ENCODE measurements at places on chromosomes 2 and 18.
A peak's percentile ranks its signal among the peaks of the same experiment; 100 is the strongest.

GRCh38 chr18:40375837-40376236 lies 1579.2 kb upstream of the PIK3C3 start:
- DNase-seq: no peak

DNA sequence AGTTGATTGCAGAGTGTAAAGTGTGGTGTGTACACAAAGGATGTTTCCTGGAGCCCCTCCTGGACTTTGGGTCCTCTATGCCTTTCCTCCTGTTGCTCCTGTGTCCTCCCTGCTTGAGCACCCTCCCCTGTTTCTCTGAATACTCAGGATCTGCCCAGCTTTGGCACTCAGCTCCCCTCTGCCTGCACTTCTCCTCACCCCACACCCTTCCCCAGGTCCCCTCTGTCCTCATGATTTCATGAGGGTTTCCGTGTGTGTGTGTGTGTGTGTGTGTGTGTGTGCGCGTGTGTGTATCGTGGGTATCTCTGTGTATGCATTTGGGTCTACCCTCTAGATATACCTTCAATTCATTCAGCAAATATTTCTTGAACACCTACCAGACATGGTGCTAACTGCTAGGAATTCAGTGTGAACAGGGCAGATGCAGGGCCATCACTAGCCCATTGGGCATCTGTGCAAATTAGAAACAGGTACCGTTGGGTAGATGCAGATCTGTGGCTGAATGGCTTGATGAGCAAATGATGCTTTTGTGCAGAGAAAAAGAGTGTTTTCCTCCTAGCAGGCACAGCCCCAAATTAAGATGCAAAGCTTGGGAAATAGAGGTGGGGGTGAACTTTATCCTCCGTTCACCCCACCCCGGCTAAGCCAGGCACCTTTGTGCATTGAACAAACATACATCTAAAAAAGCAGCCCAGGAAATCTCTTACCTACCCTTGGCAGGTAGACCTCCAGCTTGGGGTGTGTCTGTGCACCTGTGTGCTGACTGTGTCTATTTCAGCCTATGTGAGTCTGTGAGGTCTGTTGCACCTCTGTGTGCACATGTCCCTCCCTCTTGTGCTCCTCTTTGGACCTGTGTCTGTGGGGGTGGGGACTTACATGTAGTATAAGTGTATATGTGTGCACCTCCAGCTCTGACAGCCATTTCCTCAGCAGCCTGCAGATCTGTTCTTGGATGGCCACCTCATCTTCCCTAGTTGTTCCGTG lies 60.0 kb upstream of the EPAS1 start:
- no peak for DNase-seq

- DNase-seq: no peak
These were observed 24.3 kb downstream of the CDK15 start for GRCh38 chr2:201830666-201831065.

- DNase-seq: no peak
These were observed 90.3 kb downstream of the OLA1 start for GRCh38 chr2:174158003-174158402.

DNA sequence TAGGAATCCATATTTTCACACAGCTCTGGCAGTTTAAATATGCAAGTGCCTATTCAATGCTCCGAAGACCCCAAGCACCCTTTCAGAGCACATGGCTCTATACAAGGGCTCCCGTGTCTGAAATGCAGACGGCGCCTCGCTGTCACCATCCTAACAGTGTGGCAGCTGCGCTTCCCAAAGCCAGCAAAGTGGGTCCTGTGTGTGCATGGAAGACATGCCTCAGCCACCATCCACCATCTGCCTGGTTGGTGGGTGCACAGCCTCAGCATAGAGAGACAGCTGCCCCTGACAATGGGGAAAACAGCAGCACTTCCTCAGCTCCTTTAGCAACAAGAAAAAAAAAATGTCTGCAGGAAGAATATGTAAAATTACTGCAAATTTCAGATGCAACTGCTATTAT lies 218.1 kb downstream of the SP3 start:
- no peak for DNase-seq

DNA sequence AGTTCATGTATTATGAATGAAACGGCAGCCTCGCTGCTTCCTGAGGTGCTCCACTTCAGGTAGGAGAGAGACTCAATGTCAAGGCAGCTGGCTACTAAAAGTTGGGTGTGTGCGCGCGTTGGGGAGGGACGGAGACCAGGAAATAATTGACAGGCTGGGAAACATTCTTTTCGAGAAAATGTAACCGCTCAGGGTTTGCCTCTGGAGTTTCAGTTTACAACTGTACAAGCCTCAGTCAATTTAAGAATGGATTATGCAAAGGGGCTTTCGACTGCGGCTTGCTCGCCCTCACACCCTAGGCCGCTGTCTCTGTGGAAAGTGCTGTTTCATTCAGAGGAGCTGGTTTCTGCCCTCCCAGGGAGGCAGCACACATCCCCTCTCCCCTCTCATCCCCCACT lies 4.4 kb upstream of the SPRED2 start:
- no peak for DNase-seq

- DNase-seq: no peak
These were observed 34.7 kb downstream of the KLF7 start for GRCh38 chr2:207130958-207131521.

DNA sequence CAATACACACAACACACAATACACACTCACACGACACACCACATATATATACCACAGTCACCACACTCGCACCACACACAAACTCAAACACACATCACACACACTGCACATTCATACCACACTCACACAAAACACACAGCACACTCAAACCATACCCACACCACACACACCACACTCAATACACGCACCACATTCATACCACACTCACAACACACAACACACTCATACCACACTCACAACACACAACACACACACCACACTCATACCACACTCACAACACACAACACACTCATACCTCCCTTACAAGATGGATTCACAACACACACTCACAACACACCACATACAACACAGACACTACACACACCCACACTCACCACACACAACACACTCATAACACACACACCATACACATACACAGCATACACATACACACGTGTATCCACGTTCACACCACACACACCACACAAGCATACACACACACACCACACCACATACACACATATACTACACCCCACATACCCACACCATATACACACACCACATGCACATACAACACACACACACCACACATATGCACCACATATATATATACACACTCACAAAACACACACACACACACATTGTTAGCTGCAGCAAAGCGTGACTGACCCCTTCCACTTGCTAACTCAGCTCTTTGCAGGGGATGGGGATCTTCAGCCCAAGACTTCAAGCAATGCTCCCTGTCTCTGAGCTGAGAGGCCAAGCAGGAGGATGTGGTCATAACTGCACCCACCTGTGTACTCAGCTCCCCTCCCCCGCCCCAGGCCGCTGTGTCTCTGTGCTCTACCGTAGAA lies 59.0 kb downstream of the SDC1 start:
- peak; percentile 72 for DNase-seq
